GM12892 (cell line): ENCODE measurements at places on chromosomes 7 and 10.
A peak's percentile ranks its signal among the peaks of the same experiment; 100 is the strongest.

DNA sequence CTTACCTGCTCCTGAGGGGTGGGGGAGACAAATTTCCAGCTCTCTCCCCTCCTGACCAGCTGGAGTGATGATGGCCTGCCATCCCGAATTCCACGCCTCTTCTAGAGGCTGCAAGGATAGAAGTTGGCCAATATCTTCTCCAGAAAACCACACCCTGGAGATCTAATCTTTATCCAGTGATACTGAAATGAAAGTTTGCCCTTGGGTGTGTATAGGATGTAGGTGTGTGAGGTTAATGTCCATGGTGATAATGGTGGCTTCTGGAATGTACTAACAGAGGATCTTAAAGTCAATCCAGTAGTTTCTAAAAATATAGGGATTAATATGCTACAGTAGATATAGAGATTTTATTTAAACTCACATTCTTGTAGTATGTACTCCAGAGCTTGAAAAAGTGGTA, 22.2 kb downstream of the AKR1B15 start:
- no peak for DNase-seq

DNA sequence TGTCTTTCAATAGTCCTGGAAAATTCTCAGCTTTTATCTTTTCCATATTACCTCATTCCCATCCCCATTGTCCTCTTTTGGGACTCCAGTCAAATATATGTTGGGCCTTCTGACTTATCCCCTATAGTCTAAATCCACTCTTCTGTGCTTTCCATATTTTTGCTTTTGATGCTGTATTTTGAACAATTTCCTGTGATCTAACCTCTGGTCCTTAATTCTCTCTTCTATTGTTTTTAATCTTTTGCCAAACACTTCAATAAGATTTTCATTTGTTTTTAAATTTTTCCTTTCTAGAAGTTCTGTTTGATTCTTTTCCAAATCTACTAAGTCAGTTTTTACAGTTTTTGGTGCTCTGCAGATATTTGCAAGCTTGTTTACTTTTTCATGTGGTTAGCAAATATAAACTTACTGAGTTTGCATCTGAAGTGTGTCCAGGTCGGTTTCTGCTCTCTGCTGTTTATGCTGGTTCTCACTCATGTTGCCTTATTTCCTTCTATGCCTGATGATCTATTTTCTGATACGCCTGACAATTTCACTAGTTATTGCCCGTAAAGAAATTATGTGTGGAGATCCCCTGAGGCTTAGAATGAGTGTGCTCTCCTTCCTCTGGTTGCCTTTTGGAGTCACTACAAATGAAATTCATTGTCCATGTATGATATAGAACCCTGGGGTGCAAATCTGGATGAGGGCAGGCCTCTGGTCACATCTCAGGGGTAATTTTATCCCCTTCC, 110.4 kb downstream of the RBM20 start:
- no peak for DNase-seq

DNA sequence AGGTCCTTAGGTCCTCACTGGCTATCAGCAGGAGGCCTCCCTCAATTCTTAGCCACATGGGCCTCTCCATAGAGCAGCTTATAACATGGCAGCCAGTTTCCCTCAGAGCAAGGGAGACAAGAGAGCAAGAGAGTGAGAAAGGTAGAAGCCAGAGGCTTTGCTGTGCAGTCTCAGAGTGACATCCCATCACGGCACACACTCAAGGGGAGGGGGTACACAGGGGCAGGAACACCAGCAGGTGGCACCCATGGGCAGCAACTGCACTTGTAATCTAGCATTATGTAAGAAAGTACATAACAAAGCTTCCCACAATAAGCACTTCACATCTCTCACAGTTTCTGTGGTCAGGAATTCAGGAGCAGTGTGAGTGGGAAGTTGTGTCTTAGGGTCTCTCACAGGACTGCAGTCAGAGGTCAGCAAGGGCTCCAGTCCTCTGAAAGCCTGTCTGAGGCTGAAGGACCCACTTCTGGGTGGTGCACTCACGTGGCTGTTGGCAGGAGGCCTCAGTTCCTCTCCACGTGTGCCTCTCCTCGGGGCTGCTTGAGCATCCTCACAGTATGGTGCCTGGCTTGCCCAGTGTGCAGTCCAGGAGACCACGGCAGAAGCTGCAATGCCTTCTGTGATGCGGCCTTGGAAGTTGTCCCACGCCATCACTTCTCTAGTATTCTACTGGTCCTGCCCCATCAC, 159.4 kb downstream of the OAT start:
- DNase-seq: no peak

GRCh38 chr7:2873686-2874551, 29.8 kb upstream of the GNA12 start:
- peak; percentile 9 for DNase-seq

GRCh38 chr7:41969561-41970105, 266.7 kb upstream of the INHBA start:
- DNase-seq: no peak

GRCh38 chr10:492836-493235, 196.6 kb downstream of the DIP2C start:
- DNase-seq: no peak

GRCh38 chr7:39464350-39465054, 101.7 kb upstream of the YAE1 start:
- DNase-seq: no peak

DNA sequence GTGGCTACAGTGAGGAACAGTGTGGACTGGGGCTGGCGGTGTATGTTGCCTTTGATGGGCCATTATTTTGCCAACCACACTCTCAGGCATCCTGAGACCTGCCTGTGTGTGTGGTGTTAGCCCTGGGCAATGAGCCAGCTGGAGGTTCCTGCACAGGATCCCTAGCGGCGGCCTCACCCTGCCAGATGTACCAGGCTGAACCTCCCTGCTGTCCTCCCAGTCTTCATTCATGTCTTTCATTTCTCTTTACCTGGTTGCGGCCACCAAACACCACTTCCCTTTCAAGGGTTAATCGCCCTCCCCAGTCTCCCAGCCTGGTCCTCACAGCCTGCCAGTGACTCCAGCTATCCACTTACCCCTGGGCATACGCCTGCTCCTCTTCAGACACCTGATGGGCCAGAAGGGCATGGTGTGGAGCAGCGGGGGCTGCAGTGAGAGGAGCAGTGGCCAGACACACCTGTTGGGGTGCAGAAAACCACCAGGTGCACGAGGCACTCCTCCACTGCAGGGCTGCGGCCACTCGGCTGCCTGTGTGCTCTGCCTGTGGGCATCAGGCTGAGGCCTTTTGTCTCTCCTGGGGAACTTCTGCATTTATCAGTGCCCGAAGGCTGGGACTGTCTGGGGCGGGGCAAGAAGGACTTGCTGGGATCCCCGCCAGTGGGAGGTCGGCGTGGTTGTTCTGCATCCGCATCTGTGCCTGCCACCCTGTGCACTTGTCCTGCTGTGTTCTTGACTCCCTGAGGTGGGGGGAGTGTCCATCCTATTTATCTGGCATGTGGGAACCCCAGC, 111.6 kb downstream of the ARHGAP22 start:
- no peak for DNase-seq

GRCh38 chr10:13317474-13317873, 17.6 kb upstream of the PHYH start:
- no peak for DNase-seq

- no peak for DNase-seq
Measured at GRCh38 chr10:14384116-14384730, 53.5 kb upstream of the FRMD4A start.

DNA sequence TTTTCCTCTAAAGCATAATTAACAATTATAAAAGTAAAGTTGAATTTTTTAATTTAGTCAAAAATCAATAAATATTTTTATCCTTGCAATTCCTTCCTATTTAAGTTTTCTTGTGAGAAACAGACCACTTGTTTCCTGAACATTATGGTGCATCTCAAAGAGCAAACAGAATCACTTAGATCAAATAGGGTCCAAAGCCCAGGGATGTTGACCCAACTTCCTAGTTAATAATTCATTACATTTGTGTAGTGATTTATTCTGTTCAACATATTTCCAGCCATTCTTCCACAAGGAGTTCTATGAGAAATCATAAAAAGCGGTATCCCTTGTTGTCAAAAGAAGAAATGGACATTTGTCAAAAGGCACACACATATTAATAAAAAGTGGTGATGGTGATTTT, 315.6 kb downstream of the LRRTM3 start:
- DNase-seq: no peak

- no peak for DNase-seq
Measured at GRCh38 chr10:119803264-119803663, 69.4 kb downstream of the MCMBP start.

- DNase-seq: no peak
Measured at GRCh38 chr10:90920986-90921666, at the start of gene ANKRD1. Gene ANKRD1 (minus strand): TSS chr10:90921087. CDS start chr10:90921027, 60 bp downstream.

DNA sequence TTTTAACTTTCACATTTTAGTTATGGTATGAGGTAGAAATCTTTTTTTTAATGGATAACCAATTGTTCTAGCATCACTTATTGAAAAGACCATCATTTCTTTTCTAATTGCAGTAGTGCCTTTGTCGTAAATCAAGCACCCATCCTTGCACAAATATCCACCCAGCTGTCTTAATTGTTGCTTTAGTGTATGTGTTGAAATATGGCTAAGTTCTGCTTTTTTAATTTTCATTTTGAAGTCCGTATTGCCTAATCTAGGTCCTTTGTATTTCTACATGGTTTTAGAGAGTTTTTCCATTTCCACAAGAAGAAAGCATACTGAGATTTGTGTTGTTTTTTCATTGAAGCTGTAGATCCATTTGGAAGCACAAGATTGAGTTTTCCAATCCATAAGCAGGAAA, 259.6 kb upstream of the SEMA3E start:
- DNase-seq: no peak

GRCh38 chr7:10239695-10240345, 733.9 kb upstream of the PHF14 start:
- no peak for DNase-seq

GRCh38 chr7:9945131-9945530, 1028.5 kb upstream of the PHF14 start:
- DNase-seq: no peak
